Neural crest cell (in vitro differentiated cells): ENCODE measurements at places on chromosomes 7 and 10.
A peak's percentile ranks its signal among the peaks of the same experiment; 100 is the strongest.

DNA sequence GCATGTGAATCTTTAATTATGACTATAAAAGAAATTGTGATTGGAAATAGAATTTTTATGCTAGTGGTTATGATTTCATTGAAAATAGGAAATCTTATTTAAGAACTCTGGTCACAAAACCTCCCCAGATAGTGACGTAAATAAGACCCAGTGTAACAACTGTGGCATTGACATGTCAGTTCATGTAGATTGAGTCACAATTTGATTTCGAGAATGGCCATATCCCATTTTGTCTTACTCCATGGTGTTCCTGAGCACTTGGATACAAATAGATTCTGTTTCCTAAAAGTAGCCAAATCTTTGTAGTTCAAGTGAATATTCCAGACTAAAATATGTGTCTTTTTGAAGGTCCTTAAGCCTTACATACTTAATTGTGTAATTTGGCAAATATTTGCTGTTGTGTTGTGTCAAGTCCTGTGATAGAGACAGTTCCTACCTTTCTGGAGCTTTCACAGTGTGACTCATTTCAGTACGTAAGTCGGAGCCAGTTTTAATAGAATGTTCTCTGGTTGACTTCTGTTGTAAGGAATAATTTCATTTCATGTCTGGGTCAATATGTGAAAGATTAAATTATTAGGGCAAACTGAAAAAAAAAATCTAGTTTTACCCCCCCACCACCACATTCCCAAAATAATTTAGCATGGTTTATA, 37.1 kb upstream of the TOMM7 start:
- DNase-seq = no peak

DNA sequence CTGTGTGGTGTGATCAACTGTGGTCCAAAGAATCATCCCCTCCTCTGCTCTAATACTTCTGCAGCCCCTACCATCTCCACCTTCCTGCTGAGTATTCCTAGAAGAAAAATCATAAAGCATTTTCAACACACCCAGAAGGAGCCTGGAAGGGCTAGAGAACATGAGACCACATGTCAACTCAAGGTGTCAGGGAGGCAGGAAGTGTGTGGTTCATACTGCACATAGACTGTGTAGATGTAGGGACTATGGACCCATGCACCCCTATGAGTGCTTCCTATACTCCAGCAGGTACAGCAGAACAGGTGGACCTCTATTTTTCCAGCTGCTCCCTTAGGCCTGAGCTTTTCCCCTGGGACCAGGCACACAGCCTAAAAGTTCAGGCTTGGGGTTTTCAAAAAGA, 2.6 kb upstream of the ZNF746 start:
- no peak for DNase-seq

DNA sequence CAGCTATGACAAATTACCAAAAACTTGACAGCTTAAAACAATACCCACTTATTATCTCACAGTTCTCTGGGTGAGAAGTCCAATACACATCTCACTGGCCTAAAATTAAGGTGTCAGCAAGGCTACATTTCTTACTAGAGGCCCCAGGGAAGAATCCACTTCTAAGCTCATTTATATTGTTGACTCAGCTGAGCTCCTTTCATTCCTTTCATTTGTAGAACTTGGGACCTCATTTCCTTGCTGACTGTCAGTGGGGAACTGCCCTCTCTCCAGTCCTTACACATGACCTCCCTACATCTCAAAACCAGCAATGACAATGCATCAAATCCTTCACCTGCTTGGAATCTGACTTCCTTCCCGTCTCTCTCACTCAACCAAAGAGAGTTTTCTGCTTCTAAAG, 240.3 kb downstream of the IPMK start:
- no peak for DNase-seq

DNA sequence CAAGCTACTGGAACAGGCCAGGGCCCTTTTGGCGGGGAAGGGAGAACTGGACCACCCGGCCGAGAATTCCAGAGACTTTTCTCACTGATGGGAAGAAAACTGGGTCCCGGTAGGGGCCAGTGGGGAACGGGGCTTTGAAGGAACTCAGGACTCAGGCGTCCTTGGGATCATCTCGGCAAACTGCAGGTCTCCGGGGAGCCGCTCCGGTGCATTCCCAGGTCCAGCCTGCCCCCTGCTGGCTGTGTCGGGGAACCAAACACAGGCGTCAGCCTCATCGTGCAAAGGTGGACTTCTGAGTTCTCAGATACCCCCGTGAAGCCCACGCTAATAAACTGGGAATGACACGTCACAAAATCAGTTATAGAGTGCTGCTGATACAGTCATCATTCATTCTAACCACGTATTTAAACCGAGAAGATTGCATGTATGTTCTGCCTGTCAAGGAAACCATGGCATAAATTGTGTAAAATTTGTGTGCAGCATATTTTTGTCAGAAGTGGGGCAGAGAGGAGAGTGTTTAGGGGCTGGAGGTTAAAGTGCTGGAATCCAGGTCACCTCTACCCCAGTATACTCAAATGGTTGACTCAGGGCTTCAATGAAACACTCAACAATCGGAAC, 76.1 kb upstream of the CPXM2 start:
- peak; percentile 88 for DNase-seq

GRCh38 chr7:137836113-137836509, 10.7 kb downstream of the DGKI start:
- DNase-seq = no peak

- DNase-seq = no peak
Measured at GRCh38 chr10:32963096-32963495, 5.1 kb upstream of the ITGB1 start.

GRCh38 chr10:119003572-119004289, 25.8 kb upstream of the NANOS1 start:
- no peak for DNase-seq

GRCh38 chr10:14909101-14909500, 30.4 kb downstream of the SUV39H2 start:
- no peak for DNase-seq

- no peak for DNase-seq
Measured at GRCh38 chr7:19557726-19558465, 150.9 kb downstream of the POLR1F start.

GRCh38 chr7:46320956-46321355, 399.9 kb upstream of the IGFBP3 start:
- no peak for DNase-seq

DNA sequence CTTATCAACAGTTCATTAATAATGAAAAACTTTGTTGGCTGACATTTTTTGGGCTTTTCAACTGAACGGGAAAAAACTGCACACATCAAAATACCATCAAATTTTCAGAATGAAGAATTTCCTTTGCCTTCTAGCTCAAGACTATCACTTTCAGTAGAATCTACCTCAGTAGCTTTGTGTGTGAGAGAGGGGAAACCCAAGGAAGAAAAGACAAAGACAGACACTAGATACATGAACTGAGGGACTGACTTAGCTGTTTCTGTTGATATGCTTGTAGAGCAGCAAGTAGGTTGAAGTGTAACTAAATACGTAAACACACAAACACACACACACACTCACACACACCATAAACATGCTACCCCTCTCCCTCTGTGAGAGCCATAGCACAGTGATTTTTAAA, 257.1 kb downstream of the CDK14 start:
- no peak for DNase-seq

DNA sequence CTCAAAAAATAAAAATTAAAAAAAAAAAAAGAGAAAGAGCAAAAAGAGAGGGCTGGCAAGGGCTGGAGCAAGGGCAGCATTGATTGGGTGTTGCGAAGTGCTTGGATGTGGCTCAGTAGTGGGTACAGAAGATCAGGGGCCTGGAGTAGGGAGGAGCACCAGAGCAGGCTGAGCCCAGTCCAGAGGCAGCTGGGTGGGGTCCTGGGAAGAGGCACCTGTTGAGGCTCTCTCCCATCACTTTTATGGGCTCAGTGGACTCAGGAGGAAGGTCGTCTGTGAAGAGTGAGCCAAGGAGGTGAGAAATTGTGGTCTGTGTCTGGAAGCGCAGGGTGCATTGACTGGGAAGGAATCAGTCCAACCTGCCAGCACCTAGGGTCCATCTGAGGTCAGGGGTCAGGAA, 11.8 kb upstream of the ZMIZ2 start:
- no peak for DNase-seq

GRCh38 chr10:66586897-66587679, 338.7 kb upstream of the LRRTM3 start:
- DNase-seq = no peak

DNA sequence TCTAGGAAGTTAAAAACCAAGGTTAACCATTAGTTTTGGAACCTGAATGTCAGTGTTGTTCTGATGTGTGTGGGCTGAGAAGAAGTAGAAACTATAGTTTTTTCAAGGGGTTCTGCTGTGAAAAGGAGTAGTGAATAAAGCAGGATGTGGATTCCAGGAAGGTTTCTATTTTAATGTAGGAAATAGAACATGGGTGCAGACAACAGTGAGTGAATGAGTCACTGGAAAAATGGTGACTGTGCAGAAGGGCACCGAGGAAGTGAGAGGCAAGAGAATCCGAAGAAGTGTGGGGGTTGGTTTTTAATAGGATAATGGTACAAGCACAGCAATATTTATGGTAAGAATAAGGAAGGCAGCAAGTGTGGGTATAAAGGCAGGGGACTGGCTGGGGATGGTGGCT, 120.4 kb downstream of the ARHGAP21 start:
- DNase-seq = no peak
